ENCODE measurements at places on chromosomes 6 and 20.

DNA sequence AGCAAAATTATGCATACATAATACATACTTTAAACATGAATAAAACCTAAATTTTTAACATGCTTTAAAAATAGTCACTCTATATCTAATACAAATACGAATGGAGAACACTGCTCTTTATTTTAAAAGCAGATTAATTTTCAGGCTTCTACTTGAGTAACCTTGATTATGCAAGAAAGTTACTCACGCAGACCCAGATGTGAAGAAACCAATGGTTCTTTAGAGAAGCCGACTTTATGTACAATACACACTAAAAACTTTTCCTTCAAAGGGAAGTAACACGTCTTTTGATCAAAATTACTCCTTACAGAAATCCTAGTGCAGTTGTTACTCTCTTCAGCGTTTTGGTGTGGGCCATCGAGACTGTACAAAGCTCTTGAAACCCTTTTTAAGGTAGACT lies 136.9 kb upstream of the SLC22A16 start:
- DNase-seq: no peak

- DNase-seq: peak; percentile 2
These were observed 151.4 kb upstream of the LAMA2 start for GRCh38 chr6:128731249-128732165.

DNA sequence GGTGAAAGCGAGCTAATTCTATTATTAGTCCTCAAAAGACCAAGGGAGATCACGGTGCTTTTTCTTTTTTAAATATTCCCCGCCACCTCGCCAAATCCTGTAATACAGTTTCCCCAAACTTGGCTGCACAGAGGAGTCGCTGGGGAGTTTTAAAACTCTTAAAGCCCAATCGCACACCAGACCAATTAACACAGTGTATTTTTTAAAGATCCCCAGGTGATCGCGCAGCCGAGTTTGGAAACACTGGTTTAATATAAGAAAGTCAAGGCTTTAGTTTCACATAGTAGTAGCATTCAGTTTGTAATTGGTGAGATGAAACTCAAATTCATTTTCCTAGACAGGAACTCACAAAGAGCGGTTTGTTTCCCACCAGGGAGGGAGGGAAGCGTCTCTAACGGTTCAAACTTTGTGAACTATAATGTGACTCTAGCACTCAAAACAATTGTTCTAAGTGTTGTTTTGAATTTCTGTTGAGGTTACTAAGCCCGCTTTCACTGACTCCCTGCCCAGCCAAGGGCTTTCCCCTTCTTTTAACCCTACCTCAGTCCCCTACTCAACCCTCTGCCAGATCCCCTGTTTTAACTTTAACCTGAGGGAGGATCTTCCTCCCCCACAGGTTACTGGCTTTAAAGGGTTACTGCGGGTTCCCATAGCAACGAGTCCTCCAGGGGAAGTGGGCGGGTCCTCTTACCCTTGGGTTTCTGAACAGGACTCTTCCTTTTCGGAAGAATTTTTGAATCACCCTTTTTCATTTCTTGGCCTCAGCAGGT lies 25.7 kb upstream of the BTBD3 start:
- peak; percentile 51 for DNase-seq

DNA sequence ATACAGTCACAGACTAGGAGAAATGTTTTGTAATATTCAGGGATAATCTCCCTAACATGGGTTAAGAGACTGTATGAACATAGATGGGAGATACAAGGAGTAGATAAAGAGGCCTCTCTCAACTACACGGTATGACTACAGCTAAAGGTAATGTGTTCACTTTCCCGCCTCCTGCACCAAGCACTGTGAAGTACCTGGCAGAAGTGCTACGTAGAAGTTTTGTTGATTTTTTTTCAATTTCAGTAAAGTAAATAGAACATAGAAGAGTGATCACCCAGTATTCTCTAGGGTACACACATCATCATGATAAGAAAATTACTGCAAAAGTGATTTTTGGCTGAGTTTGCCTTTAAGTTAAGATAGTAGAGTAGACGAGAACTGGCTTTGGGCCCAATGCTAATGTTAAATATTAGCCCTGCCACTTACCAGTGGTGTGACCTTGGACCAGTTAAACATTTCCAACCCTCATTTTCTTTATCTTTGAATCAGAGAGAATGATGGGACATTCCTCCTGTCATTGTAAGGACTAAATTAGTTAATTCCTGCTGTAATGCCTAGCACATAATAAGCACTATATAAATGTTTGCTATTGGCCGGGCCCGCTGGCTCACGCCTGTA lies 183.6 kb downstream of the COL9A1 start:
- no peak for DNase-seq

GRCh38 chr6:144898741-144899140 lies 613.6 kb downstream of the UTRN start:
- DNase-seq: no peak

- DNase-seq: peak; percentile 26
These were observed 60.4 kb downstream of the FOXO3 start for GRCh38 chr6:108621117-108621516.

DNA sequence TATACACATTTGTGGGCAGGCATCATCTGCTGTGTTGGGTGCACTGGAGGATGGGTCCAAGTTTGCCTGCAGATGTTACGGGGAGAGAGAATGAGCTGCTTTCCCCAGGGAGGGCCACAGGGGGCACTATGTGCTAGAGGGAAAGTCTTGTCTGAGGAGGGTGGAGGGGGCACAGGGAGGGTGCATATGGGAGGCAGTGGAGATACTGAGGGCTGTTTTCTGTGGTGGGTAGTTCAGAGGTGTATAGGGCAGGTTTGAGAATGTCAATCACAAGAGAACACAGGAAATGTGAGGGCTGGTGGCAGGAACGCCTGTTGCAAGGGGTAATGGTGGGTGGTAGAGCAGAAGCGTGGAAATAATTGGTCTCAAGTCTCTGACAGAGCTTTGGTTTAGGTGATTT lies 7.7 kb upstream of the PTPRA start:
- DNase-seq: no peak

DNA sequence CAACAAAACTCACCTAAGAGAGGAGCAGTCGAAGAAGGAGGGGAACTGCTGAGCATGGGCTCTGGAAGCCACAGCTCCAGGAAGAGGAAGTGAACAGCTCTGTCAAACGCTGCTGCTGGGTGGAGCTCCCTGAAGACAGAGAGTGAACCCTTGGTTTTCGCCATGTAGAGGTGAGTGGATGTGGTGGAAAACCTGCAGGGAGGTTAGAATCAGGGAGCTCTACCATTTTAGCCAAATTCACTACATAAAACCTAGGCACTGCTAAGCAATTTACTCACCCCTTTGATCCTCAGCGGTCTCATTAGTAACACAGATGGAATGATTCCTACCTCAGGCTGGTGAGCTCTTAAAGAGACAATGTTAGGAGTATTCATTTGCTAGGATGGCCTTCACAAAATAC lies 19.4 kb upstream of the TFAP2A start:
- DNase-seq: no peak

DNA sequence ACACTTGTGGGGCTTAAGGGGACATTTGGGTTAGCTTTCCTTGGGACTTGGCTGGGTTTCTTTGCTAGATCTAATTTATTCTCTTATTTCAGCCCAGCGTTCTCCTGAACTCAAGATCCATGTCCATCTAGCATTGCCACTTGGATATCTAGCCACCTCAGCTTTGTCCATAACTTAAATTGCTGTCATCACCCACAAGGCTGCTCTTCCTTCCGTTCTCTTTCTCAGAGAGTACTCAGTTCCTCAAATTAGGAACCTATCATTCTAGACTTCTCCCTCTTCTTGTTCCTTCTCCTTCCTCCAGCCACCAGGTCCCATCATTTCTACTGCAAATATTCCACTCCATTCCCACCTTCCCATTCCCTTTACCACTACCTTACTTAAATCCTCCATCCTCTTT lies 4.3 kb downstream of the SMIM26 start:
- no peak for DNase-seq

DNA sequence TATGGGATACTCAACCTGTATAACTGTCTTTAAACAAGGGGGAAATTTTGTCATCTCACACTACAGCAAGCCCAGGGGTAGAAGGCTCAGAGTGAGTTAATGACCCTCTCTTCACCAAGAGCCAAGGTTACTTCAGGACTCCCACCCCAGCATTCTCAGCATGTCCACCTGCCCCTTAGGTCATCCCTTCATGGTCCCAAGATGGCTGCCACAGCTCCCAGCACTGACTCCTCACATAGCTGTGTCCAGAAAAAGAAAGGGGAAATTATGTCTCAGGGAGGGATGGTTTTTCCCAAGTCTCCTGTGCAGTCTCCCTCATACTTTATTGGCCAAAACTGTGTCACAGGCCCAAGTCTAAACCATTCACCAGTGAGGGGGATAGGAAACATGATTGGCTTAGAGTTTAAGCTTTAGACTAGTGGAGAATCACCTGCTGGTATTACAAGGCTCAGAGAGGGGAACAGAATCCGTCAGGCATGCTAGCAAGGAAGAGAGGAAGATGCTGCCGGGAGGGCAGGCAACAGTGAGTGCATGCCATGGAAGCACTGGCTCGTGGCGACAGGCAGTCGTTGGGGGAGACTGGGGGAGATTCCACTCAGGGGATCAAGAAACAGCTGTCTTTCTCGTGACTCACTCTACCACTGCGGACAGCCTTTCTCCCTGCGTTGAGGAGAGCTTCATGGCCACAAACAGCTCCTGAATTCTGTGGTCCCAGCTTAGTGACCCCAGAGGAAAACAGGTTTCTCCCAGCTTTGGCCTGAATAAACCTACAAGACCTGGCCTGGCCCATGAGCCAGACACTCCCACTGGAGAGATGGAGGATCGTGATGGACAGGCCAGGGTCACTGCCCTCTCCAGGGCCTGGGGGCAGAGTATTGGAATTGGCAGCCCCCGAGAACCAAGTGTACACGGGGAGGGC lies 37.2 kb downstream of the HM13 start:
- DNase-seq: no peak

DNA sequence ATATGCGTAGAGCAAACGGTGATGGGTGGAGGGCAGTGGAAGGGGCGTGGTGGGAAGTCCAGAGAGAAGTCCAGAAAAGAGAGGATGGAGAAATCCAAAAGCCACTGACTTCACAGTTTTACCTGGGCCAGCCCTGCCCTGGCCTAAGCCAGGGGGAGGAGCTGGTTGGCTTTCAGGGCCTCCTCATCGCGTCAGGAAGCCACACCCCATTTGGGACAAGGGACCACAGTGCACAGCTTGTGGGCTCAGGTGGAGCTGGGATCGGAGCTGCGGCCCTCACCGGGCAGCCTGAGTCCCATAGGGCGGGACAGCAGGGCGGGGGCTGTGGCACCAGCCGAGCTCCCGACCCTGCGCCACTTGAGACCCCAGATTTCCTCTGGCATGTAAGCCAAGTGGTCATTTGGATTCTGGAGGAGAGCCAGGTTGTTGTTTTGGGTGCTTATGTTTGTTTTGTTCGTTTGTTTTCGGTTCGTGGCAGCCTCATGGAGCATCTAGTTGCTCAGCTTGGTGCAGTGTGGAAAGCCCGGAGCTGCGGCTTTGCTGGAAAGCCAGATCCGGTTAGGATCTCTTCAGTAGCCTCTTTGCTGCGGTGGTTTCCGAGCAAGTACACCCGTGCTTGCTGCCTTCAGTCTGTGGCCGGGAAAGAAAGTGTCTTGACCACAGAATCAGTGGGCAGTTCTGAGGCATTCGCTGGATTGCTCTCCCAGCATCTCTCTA lies 42.2 kb downstream of the RIOK1 start:
- DNase-seq: no peak

- DNase-seq: no peak
These were observed 105.6 kb upstream of the CLDN20 start for GRCh38 chr6:155158030-155158843.

DNA sequence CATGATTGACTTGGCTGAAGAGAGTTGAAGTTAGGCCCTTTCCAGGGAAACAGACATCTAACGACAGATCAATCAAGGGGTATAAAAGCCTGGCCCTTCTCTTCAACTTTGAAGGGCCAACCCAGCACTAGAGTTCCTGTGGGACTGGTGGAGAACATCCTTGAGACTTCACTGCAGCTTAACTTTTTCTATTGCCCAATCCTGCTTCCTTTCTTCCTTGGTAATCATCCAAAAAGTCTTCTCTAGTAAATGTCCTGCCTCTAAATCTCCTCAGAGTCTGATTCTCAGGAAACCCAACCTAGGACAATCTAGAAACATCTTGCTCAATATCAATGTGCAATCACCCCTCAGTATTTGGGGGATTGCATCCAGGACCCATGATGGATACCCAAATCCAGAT lies 1.9 kb downstream of the MKKS start:
- no peak for DNase-seq

DNA sequence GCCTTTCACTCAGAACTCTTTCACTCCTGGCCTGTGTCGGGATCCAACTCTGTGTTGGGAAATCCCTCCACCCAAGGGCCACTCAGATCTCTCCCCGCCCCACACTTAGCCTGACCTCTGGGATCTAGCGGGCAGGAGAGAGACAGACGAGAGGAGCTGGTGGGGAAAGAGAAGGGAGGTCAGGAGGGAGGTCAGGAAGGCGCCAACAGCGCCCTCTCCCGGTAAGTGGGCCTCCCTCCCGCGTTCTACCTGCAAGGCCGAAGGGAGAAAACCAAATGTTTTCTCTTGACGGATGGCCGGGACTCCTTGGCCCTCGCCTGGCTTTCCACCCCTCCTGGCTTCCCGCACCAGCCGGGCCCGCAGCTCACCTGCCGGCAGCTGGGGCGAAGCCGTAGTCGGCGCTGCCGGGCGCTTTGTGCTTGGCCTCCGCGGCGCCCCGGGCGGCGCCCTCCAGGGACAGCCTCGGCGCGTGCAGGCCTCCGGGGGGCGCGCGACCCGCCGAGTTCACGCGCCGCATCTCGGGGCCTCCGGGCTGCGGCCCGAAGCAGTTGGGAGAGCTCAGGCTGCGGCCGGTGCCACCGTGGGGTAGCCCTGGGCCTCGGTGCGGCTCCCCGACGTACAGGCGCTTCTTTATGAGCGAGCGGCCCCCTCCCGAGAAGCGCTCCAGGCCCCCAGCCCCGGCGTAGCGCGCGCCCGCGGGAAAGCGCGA lies 38.2 kb downstream of the C6orf132 start:
- no peak for DNase-seq

- no peak for DNase-seq
These were observed at the start of gene CLPSL2 for GRCh38 chr6:35776364-35777215. CLPSL2 (plus strand) TSS chr6:35776598; CDS start chr6:35776619, 21 bp downstream.

DNA sequence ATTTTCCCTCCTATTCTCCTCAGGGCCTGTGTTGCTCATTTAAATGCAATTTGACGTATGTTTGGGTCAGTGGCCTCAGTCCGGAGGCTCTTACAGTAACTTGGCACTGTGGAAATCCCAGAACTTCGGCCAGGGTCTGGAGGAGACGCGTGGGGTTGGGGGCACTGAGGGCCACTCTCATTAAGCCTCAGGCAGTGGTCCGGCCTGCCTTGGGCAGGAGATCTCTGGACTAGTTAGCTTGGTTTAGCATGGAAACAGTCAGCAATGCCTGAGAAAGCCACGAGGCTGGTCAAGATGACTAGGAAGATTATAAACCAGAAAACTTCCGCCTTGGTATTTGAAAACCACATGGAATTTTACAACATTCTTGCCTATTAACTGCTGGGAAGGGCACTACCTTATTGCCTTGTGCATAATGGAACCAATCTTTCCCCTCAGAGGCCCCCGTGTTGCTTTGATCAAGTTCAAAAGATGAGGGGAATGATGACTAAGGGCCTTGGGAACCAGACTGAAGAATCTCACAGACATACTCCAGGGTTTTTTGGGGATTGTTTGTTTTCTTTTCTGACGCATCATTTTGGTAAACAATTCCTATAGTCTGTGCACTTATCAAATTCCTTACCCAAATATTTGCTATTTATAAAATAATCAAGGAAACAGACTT lies 206.0 kb upstream of the PREP start:
- DNase-seq: no peak
